NAMALWA (cell line): ENCODE measurements at places on chromosomes 6 and 20.

- no peak for DNase-seq
These were observed 744 bp downstream of the VSX1 start for GRCh38 chr20:25081065-25081729.

DNA sequence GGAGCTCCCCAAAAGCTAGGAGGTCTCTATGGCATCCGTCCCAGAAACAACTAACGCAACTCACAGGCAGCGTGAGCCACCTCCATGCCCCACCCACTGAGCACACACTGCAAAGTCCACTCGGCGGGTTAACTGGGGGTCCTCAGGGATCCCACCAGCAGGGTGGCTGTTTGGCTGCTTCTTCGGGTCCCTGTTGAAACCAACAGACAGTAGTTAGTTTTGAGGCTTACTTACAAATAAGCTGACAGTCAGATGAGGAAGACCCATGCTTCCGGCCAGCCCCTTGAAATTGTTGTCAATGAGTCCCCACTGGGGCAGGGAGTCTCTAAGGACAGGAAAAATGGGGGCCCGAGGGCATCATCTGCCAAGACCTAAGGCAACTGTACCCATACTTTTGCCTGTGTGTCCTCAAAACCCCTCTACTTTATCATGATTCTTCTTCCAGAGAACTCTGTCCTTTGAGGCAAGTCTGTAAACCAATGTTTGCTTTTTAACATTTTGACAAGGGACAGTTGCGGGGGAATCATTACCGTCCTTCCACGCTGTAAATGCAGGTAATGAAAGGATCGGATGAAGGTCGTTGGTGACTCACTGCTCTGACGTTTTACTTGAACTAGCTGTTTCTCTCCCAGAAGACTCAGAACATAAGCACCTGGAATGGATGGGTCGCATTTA lies 2.2 kb upstream of the PCK1 start:
- no peak for DNase-seq

DNA sequence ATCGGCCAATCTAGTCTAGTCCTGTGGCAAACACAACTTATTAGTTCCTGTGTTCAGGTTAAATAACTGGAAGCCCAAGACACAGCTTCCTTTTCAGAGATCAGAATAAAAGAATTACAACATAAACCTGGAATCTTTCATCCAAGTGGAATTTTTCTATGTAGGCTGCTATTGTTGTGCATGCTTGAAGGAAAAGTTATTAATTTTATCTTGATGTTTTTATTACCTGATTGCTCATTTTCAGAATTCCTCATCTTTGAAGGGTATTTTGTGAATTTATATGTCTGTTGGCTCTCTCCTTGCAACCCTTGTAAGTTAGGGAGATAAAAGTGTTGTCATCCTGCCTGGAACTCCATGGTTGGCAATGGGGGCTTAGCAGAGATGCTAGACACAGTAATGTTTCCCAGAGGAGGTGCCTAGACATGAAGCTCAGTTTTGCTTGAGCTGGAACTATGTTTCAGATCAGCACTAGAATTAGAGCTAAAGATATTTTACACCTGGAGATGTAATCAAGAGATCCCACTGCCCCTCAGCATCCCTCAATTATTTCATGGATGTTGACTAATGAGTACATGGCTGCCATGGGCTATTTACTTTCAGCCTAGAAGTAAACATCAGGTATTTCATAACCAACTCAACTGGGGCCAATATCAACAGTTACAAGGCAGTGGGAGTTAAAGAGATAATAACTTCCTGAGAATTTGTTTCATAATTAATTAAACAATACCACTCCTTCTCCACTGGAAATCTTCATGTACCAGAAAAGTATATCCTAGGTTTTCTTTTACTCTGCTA lies 367.0 kb upstream of the MARCKS start:
- no peak for DNase-seq

GRCh38 chr6:105810105-105810921 lies 275.8 kb upstream of the PRDM1 start:
- no peak for DNase-seq

- no peak for DNase-seq
These were observed 120.4 kb downstream of the CDH26 start for GRCh38 chr20:60078351-60079250.

- DNase-seq: no peak
These were observed 414.3 kb downstream of the CDKAL1 start for GRCh38 chr6:20948556-20948955.

- peak; percentile 61 for DNase-seq
These were observed 12.6 kb upstream of the EIF2S2 start for GRCh38 chr20:34124469-34125249.

GRCh38 chr20:57435105-57435497 lies 43.9 kb downstream of the RBM38 start:
- no peak for DNase-seq

DNA sequence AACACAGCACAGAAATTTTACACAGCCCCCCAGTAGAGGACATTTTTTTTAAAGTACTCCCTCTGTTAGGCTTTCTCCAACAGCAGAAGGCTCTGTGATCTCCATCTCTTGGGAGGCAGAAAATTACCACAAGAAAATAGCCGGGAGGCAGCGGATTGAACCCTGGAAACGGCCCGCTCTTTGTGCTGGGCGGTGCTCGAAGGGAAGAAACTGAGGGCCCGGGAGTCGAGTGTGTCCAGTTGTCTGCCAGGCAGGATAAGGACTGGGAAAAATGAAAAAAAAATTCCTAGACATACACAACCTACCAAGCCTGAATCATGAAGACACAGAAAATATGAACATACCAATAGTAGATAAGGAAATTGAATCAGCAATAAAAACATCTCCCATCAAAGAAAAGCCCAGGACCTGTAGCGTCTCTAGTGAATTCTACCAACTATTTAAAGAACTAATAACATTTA lies 31.5 kb downstream of the POM121L2 start:
- DNase-seq: peak; percentile 3

GRCh38 chr6:118288355-118289124 lies 259.6 kb upstream of the PLN start:
- DNase-seq: no peak

- DNase-seq: no peak
These were observed 209.4 kb downstream of the CDH4 start for GRCh38 chr20:61461461-61461860.

GRCh38 chr20:4812641-4813075 lies 90.9 kb downstream of the PRND start:
- DNase-seq: peak; percentile 78

DNA sequence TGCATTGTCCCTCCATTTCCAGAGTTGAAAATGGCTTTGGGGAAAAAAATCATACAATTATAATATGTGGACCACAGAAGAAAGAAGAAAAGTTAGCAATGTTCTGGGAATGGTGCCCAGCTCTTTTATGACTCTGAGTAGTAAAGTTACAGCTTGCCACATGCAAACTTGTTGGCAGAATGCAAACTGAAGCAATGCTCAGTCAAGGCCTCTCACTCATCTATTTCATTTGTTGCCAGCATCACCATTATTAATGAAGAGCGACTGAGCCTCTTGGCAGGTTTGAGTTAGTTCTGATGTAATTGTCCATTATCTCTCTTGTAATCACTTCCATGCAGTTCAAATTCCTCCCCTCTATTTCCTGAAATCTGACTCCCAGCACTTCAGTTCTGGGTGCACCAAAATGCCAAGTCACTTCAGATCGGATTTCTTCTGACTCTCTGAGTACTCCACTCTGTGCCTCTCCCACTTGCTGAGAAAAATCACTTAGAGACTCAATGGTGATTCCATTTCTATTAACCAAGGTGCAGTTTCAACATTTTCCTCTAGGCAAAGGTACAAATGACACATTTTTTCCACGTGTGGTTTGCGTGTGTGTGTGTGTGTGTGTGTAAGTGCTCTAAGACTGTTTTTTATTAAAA lies 154.4 kb upstream of the STMND1 start:
- no peak for DNase-seq

- DNase-seq: no peak
These were observed 135.4 kb downstream of the BFSP1 start for GRCh38 chr20:17395729-17396128.

- peak; percentile 9 for DNase-seq
These were observed 21.2 kb upstream of the NOP56 start for GRCh38 chr20:2631228-2631627.

GRCh38 chr20:14892782-14893181 lies 555.4 kb upstream of the FLRT3 start:
- no peak for DNase-seq

DNA sequence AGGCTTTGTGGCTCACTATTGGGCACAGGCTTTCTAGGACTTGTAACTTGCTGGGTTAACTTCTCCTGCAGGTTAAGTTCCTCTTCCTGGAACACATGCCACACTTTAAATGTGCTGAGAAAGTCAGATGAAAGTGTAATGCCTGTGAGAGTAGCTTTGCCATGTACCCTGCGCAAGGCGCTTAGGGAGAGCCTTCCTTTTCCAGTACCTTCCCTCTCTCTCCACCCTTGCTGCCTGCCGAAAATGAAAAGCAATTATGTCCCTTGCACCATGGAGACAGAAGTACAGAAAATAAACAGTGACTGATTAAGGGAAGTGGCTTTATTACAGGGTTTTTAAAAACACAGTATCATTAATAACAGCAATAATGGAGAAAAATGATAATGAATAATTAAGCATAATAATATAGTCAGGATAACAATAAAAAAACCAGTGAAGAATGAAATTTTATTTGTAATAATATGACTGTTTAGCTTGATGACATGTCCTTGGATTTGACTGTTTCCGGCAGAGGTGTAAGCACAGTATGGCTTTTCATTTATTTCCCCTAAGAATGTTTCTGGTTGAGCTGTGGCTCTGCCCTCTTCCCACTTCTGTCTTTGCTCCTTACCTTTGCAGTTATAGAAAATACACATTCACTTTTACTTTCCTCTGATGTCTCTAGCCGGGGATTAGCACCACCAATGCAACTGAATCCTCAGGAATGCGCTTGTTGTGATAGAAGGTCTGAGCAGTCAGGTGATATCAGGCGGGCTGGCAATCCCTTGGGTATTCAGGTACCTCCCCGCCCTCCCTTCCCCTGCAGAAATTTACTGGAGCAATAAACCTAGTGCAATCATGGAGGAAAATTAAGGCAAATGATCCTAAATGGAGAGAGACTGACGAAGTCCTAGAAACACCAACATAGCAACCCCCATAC lies 472.3 kb upstream of the CITED2 start:
- no peak for DNase-seq

DNA sequence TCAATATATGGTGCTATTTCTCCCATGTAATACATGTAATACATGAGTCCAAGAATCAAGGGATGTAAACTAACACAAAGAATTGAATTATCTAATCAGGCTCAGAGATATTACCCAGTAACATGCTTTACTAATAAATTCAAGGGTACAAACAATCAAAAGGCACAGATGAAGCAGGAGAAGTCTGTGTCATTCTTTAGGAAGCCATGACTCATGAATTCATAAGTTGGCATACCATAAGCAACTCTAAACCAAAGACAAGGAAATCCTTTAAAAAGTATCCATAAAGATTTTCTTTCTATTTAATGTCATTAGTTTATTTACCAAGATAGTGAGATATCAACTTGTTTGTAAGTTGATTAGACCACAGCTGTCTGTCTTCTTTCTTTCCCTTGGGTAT lies 446.0 kb upstream of the IMPG1 start:
- DNase-seq: no peak

DNA sequence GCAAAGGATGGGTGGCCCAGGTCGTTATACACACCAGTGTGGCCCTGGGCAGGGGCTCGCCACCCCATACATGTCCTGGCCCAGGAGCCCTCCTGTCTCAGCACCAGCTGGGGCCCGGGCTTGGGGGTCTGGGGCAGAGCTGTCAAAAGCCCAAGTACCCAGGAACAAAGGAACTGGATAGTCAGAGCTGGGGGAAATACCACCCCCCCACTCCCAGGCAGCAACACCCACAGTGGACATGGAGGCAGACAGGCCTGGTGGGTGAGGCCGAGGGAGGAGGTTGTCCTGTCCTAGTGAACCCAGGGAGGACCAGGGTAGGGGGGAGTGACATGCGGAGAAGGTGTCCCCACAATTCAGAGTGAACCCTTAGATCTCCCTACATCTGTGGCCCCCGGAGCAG lies 406.5 kb downstream of the CDH4 start:
- DNase-seq: no peak

DNA sequence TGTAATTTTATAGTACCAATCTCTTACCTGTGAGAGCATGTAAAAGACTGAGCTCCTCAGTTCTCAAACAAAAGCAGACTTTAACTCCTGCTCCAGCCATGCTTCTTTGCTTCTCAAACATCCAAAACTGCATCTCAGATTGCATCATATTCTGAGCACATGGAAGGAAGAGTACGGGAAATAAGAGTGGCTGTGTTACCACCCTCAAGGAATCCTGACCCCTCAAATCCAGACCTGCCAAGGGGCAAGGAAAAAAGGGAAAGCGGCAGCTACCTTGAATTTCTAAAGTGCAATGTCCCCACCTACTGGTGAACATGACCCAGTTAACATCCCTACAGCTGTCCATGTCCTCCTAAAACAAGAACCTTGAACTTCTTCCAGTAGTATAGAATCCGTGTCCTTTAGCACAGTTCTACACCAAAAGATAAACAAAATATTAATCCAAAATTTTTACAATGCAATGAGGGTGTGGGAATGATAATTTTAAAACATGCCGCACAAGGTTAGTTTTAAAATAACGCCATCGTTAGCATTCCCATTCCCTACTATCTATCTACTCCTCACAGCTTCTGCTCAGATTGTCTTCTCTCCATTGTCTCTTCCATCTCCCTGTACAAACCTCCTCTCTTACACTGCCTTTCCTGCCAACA lies 34.1 kb upstream of the HLA-DQB1 start:
- peak; percentile 67 for DNase-seq

DNA sequence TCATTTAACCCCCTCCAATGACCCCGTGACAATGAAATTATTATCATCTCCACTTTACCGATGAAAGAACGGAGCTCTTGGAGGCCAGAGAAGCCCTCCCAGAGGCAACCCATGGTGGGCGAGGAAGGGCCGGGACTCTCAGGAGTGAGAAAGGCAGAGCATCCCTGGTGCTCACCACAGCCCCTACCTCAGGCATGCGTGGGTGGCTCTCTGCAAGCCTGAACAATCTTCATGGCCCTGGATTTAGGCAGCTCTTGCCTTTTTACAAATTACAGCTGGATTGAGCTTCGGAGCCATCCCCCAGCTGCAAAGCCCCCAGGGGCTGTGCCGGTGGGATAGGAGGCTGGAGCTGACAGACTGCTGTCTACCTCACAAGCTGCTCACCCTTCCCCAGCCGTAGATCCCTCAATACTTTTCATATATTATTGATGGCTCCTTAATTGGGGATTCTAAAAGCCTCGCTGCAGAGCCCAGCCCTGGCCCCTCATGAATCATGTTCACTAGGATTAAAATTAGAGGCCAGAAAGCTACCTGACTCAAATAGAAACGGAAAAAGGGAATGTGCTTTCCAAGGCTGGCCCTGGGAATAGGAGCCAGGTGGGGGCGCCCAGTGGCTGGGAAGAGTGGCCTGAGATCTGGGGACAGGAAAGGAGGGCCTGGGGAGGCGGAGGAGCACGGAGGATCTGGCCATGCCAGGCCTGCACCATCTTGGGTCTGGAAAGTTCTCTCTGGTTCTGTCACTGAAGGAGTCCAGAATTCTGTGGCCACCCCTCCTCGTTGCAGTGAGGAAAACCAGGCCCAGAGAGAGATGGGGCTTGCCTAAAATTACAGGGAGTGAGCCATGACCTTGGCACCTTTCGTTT lies 29.1 kb downstream of the CPNE5 start:
- no peak for DNase-seq
